Anterior cingulate cortex (tissue), 58 donors: ENCODE measurements at places on chromosomes 13 and 19.

DNA sequence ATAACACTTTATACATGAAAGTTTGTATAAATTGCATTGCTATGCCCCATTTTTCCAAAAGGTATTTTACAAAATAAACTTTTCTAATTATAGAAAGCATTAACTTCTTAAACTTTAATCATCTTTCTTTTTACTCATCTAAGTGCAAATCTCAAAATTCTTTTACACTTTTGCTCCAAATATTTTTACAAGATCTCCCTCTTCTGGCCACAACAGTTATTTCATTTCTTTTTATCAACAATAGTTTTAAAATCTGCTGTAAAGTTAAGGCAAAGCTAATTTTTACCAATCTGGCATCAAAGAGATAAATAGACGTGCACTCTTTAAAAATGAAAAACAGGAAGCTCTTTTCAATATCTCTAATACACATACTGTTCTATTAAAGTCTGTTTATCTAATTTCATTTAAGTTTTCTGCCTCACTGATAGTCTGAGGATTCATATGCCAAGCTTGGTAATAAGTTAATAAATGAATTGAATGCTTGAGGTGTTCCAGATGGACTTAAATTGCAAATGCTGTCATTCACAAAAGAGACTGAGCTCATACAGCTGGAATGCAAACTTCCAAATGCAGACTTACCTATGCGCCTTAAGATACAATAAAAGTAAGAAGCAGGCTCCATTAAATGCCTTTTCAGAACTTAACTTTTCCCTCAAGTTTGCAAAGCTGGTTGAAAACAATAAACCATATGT lies 583.0 kb upstream of the ATXN8OS start:
- DNase-seq, result no peak

- DNase-seq, result no peak
These were observed 184.3 kb upstream of the TSC22D1 start for GRCh38 chr13:44760434-44760833.

- DNase-seq, result no peak
These were observed 1533.3 kb upstream of the SPRY2 start for GRCh38 chr13:81874253-81874652.

DNA sequence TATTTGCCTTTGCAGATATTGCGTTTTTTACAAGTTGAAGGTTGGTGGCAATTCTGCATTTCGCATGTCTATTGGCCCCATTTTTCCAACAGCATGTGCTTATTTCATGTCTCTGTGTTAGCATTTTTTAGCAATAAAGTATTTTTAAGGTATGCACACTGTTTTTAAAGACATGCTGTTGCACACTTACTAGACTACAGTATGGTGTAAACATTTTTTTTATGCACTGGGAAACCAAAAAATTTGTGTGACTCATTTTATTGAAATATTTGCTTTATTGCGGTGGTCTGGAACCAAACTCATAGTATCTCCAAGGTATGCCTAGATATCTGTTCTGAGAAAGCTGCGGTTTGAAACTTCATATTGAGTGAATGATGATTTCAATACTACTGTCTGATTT lies 55.4 kb upstream of the RNF113B start:
- no peak for DNase-seq

GRCh38 chr13:95193509-95194230 lies 107.6 kb downstream of the ABCC4 start:
- peak; percentile 41 for DNase-seq

- DNase-seq, result no peak
These were observed 24.0 kb downstream of the ZNF564 start for GRCh38 chr19:12527034-12527836.
